CD4-positive, alpha-beta memory T cell (primary cell): ENCODE measurements at places on chromosomes 2 and 18.

GRCh38 chr2:204240961-204241360, 304.3 kb upstream of the PARD3B start:
- no peak for DNase-seq

DNA sequence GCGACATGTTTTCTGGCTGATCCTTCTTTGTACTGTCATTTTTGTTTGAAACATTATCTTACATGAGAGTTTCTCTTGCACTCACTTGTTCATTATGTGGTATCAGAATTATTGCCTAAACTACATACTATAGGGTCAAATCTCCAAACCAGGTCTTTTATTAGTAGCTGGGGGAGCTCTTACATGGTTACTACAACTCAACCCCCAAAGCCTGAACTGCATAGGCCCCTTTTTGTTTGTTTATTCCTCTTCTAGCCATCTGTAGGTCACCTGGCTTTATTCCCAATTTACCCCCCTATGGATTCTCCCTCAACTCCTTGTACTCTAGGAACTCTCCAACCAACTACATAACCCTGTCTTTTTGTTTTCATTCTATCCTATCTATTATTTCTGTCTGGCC, 46.7 kb downstream of the PUM2 start:
- no peak for DNase-seq

GRCh38 chr2:118312969-118313756, 224.9 kb downstream of the INSIG2 start:
- no peak for DNase-seq

DNA sequence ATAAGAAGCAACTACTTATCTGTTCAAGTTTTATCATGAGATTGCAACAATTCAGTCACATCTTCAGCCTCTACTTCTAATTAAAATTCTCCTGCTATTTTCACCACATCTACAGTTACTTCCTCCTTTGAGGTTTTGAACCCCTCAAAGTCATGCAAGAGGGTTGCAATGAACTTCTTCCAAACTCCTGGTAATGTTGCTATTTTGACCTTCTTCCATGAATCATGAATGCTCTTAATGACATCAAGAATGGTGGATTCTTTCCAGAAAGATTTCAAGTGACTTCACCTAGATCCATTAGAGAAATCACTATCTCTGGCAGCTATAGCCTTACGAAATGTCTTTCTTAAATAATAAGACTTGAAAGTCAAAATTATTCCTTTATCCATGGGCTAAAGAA, 1052.8 kb upstream of the NRXN1 start:
- no peak for DNase-seq

DNA sequence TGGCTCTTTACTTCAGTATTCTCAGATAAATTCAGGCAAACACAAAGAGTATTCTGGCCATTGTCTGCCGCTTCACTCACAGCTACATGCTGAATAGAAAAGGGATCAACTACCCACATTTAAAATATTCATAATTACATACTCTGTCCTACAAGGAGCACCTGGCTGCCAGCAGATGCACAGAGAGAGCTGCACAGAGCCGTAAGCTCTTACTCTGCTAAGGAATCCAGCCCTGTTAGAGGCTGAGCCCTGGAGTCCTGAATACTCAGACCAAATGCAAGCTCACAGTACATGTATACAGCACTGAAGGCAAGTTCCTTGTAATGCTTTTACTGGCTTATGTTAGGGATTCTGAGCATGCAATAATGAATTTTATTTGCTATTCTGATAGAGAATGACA, 80.3 kb downstream of the FTCDNL1 start:
- no peak for DNase-seq

- peak; percentile 23 for DNase-seq
These were observed 829 bp downstream of the ACVR1C start for GRCh38 chr2:157627594-157628476.

- no peak for DNase-seq
These were observed 2.0 kb downstream of the MRPL30 start for GRCh38 chr2:99183025-99183424.

DNA sequence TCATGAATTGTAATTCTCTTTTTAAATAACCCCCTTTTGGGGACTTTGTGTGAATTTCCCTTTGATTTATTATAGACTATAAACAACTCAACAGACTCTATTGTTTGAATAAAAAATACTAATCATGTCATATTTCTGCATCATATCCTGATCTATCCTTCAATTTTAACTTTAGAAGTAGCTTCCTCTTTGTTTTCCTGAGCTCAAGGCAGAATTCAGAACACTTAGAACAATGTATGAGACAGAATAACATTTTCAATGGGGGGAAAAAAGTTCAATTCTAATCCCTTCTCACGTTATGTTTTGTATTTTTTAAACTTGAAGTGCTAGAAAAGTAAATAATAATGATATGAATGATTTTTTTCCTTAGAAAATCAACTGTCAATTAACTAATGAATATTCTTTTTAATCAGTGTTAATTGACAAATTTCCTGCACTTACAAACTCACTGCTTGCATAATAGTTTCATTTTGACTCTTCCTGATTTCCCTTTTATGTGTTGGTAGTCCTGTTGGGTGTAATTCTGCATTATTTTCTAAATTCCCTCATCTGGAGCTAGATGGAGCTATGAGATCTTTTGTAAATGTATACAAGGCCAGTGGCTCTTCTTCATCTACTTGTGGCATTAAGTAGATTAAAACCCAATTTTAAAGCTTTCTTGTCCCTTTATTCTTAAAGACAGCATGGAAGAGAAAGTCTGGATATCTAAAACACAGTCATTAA, 326.1 kb downstream of the PARD3B start:
- no peak for DNase-seq

DNA sequence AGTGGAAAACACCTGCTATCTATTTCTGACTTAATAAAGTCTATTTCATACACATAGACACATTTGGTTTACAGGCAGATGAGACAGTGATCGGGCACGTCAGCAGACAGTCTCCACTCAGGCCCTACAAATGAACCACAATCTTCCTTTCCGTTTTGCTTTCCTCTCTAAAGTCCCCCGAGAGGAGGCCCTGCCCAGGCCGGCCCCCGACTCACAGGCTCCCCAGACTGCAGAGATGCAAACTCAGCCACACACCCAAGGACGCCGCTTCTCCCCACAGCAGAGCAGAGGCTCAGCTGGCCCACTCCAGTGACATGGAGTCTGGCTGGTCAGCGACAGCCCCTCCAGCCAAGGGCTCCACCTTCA, 9.3 kb upstream of the MTERF4 start:
- peak; percentile 33 for DNase-seq

GRCh38 chr18:12540751-12541150, 117.2 kb downstream of the SPIRE1 start:
- DNase-seq = no peak

DNA sequence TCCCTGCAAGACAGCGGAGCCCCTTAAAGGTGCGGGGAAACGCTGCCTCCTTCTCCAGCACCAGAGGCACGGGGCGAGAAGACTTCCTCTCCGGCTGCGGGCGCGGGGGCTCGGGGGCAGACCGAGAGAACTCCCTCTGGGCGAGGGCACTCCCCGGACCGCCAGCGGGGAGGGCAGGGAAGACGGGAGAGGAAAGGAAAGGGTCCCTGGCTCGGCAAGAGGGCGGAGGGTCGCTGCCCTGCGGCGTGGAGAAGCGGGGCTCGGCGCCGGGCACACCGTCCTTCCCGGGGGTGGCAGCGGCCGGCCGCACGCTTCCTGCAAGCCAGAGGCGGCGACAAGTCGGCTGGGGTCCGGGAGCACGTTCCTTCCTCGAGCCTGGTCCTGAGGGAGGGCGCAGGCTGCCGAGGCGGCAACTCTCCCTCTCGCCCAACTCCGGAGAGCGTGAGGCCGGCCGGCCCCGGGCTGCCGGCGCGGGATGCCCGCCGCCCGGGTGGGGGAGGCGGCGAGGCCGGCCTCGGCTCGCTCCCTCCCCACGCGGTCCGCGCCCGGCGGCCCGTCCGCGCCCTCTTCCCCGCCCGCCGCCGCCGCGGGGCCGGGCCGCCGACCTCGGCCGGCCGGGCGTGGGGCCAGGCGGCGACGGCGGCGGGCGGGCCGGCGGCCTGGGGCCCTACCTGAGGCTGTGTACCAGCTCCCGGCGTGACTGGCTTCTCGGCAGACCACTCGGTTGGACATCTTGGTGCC, 1.1 kb downstream of the MEMO1 start:
- DNase-seq = peak; percentile 39

DNA sequence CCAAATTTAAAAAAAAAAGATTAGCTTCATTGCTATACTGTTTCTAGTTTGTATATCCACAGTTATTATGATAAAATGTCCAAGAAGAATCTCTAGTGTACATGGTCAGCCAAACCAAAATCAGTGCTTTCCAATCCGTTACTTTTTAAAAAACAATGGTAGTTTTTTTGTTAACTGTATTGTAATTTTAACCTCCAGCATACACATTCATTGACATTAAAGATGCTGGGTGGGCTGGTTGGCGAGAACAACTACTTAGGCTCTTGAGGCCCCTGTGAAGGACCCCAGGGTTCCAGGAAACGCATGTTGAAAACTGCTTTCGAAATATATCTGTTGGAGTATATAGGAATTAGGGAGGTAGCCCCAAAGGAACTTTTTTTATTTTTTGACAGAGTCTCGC, 107.3 kb upstream of the RASGRP3 start:
- DNase-seq = no peak

DNA sequence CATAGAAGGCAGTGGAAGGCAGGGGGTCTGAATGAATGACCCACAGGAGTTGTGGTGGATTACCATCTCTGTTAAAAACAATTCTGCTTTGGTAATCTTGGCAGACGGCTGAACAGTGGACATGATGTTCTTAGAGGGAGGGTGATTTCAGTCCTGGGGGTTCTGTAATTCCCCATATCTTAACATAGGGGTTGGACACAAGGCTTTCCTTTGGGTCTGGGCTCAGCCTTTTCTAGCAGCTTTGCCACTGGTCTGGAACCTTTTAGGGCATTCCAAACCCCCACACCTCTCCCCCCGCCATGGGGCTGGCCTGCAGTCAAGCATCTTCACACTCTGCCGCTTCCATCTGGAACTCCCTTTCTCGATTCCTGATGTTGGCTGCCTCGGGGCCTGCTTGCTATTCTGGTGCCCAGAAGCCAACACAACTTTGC, 50.3 kb downstream of the RPL37A start:
- no peak for DNase-seq

- DNase-seq = no peak
These were observed 5.7 kb upstream of the NOSTRIN start for GRCh38 chr2:168796583-168797285.

GRCh38 chr2:8984855-8985254, 18.6 kb downstream of the MBOAT2 start:
- no peak for DNase-seq

- DNase-seq = no peak
These were observed 13.6 kb downstream of the DHRS9 start for GRCh38 chr2:169082995-169083394.

GRCh38 chr2:100222844-100223243, 80.5 kb upstream of the AFF3 start:
- no peak for DNase-seq
